T-helper 17 cell (primary cell): ENCODE measurements at places on chromosomes 16 and 17.

DNA sequence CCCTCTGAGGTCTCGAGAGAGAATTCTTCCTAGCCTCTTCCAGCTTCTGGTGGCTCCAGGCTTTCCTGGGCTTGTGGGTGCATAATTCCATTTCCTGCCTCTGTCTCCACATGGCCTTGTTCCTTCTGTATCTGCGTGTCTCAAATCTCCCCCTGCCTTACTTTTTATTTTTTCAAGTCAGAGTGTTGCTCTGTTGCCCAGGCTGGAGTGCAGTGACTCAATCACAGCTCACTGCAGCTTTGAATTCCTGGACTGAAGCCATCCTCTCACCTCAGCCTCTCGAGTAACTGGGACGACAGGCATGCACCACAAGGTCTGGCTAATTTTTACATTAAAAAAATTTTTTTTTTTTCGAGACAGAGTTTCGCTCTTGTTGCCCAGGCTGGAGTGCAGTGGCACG is 120.6 kb downstream of the SHISA9 start:
- DNase-seq = no peak

GRCh38 chr17:29677824-29678223 is 55.1 kb upstream of the CORO6 start:
- no peak for DNase-seq

- DNase-seq = no peak
These were observed 4.2 kb upstream of the KLHL11 start for GRCh38 chr17:41869426-41869825.

- no peak for DNase-seq
These were observed 296.5 kb upstream of the MAF start for GRCh38 chr16:79897104-79897452.

- DNase-seq = no peak
These were observed 62.2 kb downstream of the UTP18 start for GRCh38 chr17:51322390-51323029.

- DNase-seq = no peak
These were observed 2.0 kb upstream of the DNAI2 start for GRCh38 chr17:74271901-74272561.

DNA sequence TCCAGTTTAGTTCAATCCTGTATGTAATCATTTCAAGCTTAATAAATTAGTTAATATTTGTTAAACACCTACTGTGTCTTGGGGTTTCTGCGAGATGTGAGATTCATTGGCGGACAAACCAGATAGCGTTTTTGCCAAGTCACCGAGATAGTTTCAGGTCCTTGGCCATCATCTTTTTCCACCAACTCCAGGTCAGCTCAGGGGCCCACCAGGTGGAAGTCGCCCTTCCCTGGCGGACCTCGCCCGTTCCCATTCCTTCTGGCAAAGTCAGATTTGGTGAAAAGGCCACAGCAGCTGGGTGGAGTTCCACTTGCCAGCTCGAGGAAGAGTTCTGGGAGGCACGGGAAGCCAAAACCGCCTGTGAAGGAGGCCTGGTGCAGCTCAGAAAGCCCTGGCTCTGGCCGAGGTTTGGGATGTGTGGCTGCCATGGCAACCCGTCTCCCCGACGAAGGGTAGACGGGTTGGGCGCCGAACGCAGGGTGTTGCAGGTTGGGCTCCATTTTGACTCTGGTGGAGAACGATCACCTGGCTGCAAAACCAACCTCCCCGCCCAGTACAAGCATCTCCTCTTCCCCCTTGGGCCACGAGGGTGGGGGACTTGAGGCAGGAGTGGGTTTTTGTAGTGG is 39.5 kb downstream of the CMIP start:
- DNase-seq = no peak

GRCh38 chr16:58499615-58500351 is at the start of gene NDRG4:
NDRG4 (plus strand) TSS chr16:58500143; CDS start chr16:58500249, 106 bp downstream.
- no peak for DNase-seq

GRCh38 chr16:23245268-23245667 is 56.8 kb upstream of the SCNN1B start:
- no peak for DNase-seq
